NCI-H2107 (cell line): ENCODE measurements at places on chromosomes 7 and 10.

GRCh38 chr7:75649462-75649861 lies 89.3 kb downstream of the HIP1 start:
- peak; percentile 40 for DNase-seq

GRCh38 chr7:158353606-158354570 lies 233.7 kb downstream of the PTPRN2 start:
- DNase-seq: no peak

DNA sequence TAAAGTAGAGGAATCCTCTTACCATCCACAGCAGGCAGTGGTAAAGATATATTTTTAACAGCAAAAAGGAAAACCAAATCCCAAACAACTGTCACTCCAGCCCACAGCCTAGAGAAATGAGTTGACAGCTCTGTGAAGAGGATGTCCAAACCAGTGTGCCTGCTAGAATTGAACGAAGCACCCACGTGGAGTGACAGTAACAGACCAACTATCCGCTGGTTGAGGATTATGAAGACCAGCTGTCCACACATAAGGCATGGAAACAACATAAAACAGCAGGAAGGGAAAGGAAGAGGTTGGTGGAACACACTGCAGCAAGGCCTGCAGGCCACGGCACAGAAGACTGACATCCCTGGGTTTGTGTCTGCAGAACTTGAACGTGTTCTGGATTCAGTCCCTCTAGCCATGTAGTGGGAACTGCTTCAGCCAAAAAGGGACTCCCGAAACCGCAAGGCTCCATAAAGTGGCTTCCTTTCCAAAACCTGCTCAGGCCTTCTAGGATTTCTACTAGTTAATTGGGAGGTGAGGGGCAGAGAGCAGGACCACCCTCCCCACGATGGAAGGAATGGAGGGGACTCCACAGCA lies 324.4 kb downstream of the BICC1 start:
- no peak for DNase-seq

GRCh38 chr7:128204455-128204854 lies 36.6 kb upstream of the LEP start:
- DNase-seq: no peak

DNA sequence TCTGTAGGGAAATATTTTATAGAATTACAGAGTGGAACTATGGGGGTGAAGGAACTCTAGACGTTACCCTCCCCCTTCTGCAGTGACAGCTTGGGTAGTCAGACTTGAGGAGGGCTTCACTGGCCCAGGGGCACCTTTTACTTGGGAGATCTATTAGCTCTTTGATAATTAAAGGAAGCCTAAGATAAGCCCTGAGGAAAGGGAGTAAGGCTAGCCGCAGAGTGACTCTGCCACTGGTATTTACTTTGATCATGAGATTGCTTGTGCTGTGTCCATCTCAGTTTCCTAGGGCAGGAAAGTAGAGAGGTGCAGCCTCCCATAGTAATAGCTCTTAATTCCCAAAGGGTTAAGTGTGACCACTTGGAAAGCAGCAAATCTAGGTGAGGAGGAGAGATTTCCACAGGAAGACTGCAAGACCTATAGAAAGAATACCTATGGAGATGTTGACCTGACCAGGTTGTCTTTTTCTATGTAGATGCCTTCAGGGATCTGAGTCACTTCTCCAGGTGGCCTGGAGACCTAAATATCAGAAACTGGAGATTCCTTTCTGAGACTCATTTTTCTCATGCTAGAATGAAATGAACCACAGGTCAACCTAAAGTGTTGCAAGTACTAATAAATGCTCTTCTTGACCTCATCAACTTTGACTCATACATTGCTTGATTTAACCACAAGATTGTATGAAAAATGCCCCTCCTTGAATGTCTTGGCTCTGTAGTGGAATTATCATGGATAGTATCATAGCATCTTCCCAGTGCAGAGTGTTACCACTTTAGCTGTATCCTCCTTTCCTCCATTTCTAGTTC lies 447.3 kb upstream of the GHITM start:
- DNase-seq: no peak

GRCh38 chr7:112419543-112420130 lies 30.6 kb upstream of the IFRD1 start:
- no peak for DNase-seq

DNA sequence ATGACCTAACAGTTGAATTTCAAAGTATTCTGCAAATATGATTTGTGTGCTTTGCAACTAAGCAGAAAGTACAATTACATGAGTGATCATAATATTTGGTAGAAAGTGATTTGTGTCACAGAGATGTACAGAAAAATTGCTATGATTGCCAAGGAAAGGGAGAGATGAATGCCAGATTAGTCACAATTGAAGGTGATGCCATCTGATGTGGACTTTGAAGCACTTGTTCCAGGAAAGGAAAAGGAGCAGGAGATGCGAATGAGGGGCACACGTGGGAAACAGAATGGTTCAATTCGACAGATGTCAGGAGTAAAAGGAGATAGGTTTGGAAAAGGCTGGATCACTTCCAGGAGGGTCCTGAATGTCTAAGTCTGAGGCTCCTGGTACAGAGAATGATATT lies 153.1 kb upstream of the LAMB4 start:
- DNase-seq: no peak

GRCh38 chr7:70619130-70619529 lies 512.8 kb upstream of the GALNT17 start:
- DNase-seq: no peak

DNA sequence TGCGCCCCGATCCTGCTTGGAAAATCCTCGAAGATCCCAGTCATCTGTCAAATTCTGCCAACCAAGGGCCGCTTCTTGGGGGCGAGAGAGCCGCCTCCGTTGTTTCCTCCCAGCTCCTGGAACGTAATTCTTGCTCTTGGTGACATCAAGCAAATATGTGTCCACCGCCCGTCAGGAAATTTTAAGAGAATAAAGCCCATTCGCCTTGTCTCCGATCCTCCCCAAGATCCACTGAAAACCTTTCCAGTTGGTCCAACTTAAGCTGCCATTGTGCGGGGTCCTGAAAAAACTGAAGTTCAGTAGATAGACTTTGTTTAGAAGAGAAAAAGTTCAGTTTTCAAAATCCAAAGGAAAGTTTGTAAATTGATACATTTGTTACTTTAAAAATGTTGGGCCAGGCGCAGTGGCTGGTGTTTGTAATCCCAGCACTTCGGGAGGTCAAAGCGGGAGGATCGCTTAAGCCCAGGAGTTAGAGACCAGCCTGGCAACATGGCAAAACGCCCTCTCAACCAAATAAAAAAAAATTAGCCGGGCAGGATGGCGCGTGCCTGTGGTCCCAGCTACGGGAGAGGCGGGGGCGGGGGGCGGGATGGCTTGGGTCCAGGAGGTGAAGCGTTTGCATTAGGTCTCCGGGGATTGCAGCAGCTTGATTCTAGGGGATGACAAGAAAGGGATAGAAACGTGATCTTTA lies 1.0 kb upstream of the ZNF800 start:
- no peak for DNase-seq

GRCh38 chr7:20797042-20797461 lies 10.4 kb upstream of the SP8 start:
- DNase-seq: no peak

DNA sequence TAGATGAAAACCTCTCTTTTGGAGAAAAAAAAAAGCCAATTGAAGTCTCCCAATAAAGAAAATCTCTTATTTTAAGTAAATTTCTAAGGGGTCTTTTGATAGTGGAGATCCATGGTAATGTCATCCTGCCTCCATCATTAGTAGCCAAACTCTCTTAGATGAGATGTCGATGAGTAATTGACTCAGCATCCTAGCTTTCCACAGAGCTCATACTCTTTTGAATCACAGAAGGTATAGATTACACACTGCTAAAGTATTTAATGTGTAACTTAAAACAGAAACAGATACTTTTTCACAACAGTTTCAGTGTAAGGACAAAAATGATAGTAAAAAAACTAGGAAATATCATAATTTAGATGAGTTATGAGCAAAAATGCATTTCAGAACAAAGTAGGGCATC lies 19.4 kb downstream of the MAGI2 start:
- no peak for DNase-seq

- DNase-seq: peak; percentile 78
Observed at GRCh38 chr7:30080818-30081217, 52.6 kb downstream of the PLEKHA8 start.

GRCh38 chr10:4807761-4808507 lies 18.1 kb upstream of the AKR1E2 start:
- DNase-seq: no peak

DNA sequence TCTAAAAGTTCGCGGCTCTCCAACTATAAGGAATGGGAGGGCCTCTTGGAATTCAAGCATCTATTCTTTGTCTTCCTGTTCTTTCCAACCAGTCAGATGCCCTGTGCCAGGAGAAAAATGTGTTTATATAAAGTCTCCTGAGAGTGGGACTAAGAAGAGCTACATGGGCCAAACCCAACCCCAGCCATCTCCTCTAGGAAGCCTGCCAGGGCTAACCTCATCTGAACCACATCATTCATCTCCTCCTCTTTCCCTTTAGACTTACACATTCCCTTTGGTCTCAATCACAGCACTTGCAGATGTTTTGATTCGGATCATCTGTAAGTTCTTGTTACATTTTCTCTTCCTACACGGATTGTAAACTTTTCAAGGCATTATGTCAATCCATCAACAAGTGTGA lies 62.6 kb downstream of the DOCK4 start:
- no peak for DNase-seq

- DNase-seq: no peak
Observed at GRCh38 chr10:98339799-98340198, 71.8 kb upstream of the LOXL4 start.

DNA sequence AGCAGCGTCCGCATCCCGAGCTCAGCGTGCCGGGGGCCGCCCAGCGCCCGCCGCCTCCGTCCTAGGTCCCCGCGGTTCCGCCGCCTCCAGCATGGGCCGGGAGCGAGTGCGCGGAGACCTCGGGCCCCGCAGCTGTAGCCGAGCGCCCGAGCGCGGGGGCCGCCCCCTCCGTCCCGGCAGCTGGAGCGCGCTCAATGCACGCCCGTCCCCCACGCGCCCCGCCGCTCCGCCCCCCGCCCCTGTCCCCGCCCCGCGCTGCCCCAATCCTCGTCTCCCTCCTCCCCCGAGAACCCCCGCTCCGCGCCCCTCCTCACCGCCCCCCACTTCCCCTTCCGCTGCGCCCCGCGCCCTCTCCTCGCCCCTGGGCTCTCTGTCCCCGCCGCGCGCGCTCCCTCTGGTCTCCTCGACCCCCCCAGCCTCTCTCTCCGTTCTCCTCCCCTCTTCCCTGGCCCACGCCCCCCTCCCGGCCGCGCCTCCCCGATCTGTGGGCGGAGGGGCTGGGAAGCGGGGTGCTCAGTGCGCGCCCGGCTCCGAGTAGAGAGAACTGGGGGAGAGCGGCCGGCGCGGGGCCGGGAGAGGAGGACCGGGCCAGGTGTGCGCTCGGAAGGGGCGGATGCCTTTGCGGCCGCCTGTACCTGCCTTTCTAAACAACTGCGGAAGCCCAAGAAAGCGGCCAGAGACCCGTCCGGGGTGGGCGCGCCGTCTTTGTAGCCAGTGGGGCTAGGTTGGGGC lies at the start of gene VIPR2:
Gene VIPR2 (minus strand): TSS at position 110 of the 732 bp plus-strand sequence. CDS start 96 bp downstream, at position 14.
- DNase-seq: no peak

GRCh38 chr10:3225561-3225960 lies 53.0 kb upstream of the PITRM1 start:
- no peak for DNase-seq

DNA sequence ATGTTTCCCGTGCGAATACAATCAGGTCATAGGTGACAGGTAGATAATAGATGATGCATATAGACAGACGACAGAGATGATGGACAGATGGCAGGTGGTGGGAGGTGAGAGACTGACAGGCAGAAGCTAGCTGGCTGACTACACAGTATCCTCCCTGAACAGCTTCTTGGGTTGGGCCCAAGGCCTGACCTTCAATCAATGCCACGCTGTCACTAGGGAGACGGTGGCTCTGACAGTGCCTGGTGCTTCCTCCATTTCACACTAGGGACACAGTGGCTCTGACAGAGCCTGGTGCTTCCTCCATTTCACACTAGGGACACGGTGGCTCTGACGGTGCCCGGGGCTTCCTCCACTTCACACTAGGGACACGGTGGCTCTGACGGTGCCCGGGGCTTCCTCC lies 200.1 kb downstream of the DIP2C start:
- no peak for DNase-seq

DNA sequence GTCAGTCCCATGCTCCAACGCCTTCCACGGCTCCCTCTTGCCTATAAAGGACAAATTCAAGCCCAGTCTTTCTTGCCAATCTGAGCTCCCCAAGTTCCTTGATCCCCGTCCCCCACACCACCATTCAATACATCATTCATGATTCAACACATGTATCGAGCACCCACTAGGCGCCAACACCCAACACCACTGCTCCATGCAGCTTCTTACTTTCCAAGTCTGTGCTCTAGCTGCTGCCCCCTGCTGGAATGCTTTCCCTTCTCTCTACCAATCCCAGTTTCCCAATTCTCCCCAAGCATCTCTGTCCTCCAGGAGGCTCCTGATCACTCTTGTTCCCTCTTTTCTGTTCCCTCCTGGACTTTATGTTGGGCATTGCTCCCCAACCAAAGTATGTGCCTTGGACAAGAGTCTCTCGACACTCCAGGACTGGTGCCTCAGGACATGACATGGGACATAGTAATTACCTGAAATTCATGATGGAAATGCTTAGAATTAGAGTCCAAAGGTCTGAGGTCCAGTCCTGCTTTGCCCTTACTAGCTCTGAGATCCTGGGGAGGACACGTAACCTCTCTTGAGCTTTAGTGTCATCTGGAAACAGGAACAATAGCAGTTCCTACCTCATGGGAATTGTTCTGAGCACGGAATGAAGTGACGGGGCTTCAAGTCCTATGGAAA lies 172.7 kb downstream of the NEURL1 start:
- DNase-seq: no peak

DNA sequence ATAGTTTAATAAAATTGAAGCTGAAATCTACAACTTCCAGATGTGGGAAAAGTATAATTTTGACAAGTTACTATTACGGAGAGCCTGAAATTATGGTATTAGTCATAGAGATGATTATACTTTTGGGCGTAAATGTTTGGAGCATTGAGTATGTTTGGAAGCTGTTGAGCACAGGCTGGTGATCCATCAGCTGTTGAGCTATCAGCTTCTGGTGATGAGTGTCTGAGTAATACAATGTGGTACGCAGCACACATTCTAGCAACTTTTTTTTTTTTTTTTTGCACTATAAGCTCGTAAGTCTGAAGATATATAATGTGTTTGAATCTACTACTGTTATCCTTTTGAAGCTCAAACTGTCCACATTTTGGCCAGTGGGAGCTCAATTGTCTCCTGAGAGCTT lies 123.4 kb downstream of the ATE1 start:
- no peak for DNase-seq
